Activated effector memory CD4-positive, alpha-beta T cell treated with anti-CD3 and anti-CD28 coated beads, Interleukin-2, amount 50 U/mL, for 16 hours (primary cell): ENCODE measurements at places on chromosomes 4 and X.

DNA sequence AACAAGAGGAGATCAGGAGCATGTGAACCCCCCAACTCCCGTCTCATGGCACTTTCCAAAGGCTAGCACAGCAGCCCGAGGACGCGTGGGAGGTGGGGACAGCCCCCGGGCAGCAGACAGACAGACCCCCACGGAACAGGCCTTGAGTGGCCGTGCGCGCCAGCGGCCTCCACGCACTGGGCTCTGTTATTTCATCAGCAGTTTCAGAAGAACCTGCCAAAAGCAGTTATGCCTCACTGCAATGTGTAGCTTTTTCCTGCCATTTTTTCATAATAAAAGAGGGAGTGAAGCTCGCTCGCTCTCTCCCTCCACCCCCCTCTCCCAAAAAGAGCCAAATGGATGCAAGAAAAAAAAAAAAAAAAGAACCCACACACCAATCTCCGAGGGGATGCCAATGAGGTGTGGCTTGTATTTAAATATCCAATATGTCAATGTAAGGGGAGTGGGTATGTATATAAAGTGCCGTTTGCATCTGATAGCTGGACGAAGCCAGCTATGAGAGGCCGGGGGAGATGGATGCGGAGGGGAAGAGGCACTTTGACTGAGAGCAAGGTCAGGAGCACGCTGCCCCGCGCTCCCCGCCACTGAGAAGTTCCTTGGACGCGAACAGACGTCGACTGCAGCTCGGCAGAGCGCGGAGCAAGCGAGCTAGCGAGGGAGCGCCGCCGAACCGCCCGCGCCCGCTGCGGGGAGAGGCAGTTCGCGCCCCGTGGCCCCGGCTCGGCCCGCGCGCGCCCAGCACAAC, at the start of gene FGF16:
Gene FGF16 (plus strand): TSS at position 482 of the 745 bp plus-strand sequence. CDS start 286 bp downstream, outside the sequence.
- DNase-seq, result peak; percentile 63

DNA sequence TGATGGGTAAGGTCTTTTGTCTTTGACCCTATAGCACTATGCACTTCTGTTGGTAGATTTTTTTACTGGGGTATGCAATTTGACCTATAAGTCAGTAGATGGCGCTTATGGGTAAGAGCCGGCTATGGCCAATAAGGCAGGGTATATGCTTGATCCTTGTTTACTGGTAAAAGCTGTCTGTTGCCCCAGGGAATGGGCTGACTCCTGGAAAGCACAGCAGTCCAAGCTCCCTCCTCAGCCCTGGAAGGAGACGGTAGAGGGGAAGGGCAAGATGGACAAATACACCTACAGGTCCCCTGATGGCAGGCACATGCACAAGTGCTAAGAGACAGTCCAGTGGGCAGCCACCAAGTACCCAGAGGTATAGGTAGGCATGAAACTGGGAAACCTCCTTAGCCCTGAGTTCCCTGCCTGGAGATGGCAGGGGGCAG, 63.7 kb downstream of the ADAMTS3 start:
- DNase-seq, result no peak

DNA sequence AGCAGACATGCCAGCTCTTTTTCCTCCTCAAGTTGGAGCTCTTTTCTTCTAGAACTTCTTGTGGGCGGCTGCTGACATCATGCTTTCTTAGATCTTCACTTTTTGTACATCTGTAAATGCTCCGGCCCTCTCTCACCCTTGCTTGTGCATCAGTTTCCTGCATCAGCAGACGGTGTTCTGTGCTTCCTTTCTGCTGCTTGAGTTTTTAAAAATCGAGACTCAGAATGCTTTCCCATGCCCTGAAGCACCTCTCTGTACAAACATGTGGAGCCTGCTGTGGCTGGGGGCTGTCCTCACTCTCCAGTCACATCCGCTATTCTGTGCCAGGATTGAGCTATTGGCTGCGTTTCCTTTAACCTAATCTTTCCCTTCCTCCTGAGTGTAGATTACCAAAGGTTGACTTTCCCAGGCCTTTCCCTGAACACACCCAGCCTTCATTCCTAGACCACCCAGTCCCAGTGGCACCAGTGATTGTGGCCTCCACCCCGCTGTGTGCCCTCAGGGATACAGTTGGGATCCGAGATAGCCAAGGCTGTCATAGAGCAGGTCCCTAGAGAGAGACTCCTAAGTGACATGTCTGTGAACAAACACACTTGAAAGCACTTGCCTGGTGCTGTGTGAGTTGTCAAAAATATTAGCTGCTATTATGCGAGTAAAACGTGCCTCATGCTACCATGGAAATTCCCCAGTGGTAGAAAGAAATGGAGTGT, 41.9 kb downstream of the TNIP2 start:
- DNase-seq, result peak; percentile 71

- no peak for DNase-seq
Measured at GRCh38 chr4:100631281-100631968, 113.6 kb upstream of the EMCN start.

- DNase-seq, result no peak
Measured at GRCh38 chrX:20452487-20452886, 185.8 kb upstream of the RPS6KA3 start.

- no peak for DNase-seq
Measured at GRCh38 chrX:45137531-45137930, 63.1 kb downstream of the DIPK2B start.

DNA sequence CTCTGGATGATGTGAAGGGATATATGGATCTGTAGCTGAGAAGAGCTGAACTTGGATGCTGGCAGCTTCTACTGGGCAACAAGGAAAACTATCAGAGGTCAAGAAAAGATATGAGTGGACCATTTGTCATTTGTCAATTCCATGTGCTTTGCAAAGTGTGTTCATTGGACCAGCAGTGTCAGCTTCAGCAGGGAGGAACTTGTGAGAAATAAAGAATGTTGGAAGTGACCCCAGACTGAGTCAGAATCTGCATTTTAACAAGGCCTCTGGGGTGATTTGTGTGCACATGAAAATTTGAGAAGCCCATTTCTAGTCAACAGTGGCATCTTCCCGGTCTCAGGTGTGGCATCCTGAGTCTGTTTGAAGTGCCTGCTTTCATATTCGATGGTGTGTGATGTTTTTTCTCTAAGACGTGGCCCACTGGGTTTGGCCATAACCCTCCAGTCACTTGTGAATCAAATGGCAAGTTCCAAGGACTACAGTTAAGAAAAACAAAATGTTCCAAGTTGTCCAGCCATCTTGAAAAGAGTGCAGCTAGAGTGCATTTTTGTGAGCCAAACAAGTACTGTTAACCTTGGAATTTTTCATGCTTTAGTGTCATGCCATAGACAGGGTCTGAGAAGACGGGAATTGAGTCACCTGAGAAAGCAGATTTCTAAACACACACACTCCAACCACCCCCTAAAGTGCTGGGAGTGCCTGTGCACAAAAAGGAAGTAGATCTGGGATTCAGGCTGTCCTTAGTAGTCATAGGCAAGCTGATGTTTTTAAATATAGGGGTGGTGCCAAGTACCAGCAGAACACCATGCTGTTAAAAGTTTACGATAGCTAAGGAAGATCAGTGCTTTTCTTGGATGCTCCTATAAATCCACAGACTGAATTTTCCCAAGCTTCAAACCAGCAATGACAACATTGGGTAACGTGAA, 26.4 kb downstream of the GPM6B start:
- no peak for DNase-seq

- DNase-seq, result no peak
Measured at GRCh38 chr4:23084559-23085248, 392.0 kb downstream of the GBA3 start.

GRCh38 chrX:53481093-53481492, 46.9 kb upstream of the HSD17B10 start:
- DNase-seq, result peak; percentile 63

DNA sequence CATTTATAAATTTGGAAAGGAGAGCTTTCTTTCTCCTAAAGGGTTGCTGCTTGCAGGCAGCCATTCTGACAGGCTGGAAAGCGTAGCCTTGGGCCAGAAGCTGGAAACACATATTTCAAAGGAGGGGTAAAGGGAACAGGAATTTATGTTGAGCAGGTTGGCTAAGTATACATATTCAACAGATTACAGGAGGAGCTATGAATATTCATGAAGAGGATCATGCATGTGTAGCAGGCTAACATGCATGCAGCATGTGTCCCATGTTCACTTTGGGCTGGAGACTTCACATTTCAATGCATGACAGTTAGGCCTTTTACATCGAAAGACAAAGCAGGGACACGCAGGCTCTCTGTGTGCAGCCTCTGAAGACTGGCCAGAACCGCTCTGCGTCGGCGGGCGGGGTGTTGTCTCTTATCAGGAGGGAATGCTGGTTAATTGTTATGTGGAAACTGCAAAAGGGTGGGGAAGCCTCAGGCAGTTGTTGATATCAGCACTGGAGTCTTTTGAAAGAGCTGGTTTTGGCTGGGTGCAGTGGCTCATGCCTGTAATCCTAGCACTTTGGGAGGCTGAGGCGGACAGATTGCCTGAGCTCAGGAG, 31.5 kb downstream of the CASP3 start:
- no peak for DNase-seq

- no peak for DNase-seq
Measured at GRCh38 chrX:638482-639131, 8.0 kb downstream of the SHOX start.

- no peak for DNase-seq
Measured at GRCh38 chrX:42837101-42837726, 59.3 kb upstream of the PPP1R2C start.

GRCh38 chr4:14726877-14727361, 275.4 kb upstream of the CPEB2 start:
- DNase-seq, result no peak

DNA sequence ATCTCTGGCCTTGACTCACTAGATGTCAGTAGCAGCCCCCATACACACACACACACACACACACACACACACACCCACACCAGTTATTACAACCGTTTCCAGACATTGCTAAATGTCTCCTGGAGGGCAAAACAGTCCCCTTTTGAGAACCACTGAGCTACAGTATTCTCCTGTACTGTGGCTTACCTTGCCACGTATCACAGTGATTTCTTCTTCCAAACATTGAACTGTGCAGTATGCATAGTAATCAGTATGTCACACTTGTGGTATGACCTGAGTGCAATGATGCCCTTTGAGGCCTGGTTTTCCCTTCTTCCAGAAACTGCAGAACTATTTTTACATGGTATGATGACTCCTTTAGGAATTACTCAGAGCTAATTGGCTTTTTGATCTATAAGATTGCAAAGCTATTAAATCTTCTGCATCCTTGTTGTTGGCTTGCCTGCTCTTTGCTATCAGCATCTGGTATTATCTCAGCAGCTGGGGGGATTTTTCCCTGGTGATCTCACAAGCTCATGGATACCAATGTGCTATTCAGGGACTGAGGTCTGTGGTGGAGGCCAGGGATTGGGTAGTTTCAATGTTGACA, 3.6 kb upstream of the THOC2 start:
- DNase-seq, result no peak

DNA sequence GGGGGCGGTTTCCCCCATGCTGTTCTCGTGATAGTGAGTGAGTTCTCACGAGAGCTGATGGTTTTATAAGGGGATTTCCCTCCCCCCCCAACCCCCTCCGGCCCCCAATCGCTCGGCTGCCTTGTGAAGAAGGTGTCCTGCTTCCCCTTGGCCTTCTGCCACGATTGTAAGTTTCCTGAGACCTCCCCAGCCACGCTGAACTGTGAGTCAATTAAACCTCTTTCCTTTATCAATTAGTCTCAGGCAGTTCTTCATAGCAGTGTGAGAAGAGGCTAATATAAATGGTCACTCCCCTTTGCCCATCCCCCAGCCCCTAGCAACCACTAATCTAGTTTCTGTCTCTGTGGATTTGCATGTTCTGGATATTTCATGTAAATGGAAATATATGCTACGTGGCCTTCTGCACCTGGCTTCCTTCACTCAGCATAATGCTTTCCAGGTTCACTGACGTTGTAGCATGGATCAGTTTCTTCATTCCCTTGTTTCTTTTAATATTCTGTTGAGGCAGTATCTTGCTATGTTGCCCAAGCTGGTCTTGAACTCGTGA, 16.4 kb downstream of the GPR143 start:
- DNase-seq, result no peak

- no peak for DNase-seq
Measured at GRCh38 chrX:115493015-115493414, 68.0 kb upstream of the PLS3 start.

- DNase-seq, result no peak
Measured at GRCh38 chr4:175440786-175441185, 371.3 kb downstream of the GPM6A start.

DNA sequence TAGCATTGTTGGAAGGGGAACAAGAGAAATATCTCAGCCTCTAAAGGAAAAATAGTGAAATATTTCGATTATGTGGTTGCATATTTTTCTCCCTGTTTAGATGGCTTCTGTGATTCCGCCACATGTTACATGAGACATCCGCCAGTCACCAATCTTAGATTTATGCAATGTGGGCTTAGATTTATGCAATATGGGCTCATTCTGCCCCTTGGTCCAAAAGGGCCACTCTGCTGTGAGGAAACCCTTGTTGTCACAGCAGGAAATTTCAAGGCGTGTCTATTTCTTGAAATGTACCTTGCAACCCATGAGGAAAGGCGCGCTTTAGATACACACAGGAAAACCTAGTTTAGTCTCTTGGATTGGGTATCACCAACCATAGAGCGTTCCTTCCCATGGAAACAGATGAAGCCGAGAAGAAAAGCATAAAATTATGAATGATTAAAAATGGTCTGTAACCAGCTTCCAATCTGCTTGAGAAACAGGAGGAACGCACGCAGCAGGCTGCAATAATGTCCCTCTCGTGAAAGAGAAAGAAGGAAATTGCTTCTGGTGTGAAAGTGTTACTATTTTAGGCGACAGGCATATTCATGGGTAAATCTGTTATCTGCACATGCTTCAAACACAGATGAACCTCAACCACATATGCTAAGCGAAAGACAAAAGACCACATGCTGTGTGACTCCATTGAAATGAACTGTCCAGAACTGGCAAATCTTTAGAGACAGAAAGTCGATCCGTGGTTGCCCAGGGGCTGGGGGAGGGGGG, 3.7 kb downstream of the RS1 start:
- no peak for DNase-seq

- DNase-seq, result no peak
Measured at GRCh38 chrX:48934581-48935300, 15.9 kb upstream of the PIM2 start.

DNA sequence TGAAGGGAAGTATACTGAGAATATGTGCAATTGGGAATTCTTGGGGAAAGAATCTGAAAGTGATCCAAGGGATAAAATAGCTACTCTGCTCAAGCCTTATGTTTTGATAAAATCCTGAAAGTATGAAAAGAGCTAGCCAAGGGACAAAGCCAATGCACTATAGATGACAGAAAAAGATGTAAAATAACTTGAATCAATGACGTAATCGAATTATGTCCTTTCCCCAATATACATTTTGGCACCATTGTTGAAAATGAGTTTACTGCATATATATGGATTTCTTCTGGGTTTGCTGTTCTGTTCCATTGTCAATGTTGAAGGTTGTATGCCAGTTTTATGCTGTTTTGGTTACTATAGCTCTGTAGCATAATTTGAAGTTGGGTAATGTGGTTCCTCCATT, 407.3 kb downstream of the DCAF12L2 start:
- no peak for DNase-seq

- DNase-seq, result no peak
Measured at GRCh38 chr4:67635331-67635730, 65.6 kb downstream of the UBA6 start.
